ENCODE measurements at places on chromosomes 1 and 21.

GRCh38 chr21:23936224-23936623, 1671.1 kb downstream of the MRPL39 start:
- no peak for DNase-seq

DNA sequence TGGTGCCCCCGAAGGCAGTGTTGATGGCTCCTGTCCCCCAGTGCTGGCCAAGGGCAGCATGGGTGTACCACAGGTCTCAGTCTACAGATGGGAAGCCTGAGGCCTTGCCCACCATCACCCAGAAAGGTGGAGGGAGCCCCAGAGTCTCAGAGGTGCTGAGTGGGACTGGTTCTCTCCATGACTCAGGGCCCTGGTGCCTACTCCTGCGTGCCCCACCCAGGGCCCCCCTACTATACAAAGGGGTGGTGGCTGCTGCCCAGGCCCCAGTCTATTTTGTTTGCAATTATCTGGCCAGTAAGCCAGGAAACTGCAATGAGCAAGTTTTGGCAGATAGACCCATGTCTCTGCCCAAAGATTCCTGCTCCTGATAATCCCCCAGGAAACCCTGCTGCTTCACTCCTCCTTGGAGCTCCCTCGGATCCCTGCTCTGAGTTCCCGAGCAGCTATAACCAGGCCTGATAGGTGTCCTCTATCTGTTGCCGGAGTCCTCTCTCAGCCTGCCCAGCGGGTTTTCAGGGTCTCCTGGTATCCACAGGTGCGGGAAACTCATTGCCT, 41.7 kb downstream of the EDN2 start:
- DNase-seq: no peak

- DNase-seq: no peak
These were observed 1.3 kb downstream of the AHDC1 start for GRCh38 chr1:27602462-27603308.

DNA sequence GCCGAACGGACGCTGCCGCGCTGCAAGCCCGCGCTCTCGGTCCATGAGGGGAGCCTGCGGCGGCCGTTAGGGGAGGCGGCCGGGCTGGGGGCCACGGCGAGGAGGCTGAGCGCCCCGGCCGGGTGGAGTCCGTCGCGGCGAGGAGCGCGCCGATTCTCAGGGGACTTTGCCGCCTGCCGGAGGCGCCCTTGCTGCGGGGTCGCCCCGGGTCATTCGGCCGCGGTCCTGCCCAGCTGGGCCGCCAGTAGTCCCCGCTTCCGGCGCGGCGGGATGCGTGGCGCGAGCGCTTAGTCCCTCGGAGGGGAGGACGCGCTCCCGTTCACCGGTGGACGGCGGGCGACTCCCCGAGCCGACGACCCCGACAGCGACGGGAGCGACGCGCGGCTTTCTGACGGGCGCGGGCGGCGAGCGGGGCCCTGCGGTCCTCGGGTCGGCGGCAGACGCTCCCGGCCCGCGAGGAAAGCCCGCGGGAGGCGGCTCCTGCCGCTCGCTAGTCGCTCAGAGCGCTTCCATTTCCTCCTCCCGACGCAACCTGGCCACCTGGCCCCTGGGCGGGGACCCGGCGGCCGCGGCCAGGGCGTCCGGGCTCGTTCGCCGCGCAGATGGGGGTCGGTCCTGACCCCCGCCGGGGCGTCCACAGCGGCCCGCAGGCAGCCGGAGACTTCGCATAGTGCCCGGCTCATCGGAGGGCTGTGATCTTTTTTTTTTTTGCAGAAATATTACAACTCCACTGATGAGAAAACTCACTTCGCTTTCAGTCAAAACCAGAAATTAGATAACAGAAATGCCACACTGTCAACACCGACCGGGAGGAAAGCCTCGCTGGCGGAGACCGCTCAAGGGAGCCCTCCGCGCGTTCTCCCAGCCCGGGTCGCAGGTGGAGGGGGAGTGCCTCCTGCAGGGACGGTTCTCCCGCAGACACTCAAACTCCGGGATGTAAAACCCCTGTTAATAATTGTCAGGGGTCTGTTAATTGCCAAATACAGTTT, 641 bp upstream of the ZBTB21 start:
- DNase-seq: peak; percentile 18

GRCh38 chr1:55288245-55288644, 73.1 kb upstream of the USP24 start:
- no peak for DNase-seq

DNA sequence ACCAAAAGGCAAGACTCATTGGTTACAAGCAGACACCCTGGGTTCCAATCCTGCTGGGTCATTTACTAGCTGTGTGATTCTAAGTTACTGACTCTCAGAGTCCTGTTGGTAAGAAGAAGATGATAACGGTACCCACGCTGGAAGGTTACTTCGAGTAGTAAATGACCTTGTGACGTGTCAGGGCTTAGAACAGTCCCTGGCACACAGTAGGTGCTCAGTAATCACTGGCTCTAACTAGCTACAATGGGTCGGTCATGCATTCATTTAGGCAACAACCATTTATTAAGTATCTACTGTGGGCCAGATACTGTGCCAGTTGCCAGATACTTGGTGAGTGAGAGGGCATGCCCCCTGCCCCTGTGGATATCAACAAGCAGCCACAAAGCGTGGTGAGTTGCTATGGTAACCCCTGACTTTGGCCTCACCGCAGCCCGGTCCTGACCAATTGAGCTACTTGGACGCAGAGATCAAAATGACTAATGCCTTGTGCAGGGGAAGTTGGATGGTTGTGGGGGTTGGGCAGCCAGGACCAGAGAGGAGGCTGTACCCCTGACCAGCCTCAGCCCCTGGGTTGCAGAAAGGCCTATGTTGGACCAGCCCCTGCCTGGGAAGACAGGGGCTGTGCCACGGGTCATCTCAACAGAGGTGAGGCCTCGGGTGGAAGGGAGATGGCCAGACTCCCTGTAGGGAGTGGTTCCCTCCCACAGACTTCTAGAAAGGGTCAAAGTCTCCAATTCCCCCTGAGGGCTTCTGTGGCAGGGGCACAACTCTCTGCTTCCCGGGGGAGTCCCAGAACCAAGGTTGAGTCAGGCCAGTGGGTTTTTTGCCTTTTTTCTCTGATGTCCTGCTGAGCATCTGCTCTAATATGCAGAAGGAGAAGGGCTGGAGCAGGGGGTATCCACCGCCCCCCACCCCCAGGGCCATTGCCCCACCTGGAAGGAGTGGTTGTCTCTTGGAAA, 16.0 kb downstream of the DHRS3 start:
- no peak for DNase-seq

DNA sequence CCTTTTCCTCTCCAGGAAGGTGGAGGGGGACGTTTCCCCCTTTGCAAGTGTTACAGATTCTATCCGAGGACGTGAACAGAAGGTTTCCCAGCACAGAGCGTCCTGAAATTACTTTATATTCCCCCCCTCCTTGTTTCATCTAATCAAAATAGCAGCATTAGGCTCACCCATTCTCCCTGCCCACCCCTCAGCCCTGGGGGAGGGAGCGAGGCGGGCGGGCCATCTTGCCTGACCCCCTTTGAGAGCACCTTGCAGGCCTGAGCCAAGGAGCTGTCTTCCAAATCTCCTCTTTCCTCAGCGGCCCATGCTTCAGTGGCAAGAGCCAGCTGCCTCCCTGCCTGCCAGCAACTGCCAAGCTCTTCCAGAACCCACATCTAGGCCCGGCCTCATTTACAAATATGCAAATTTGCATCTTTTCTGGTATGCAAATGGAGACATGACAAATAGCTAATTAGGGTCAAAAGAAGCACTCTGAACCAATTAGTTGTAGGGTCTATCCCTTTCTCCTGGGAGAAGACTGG, 69.1 kb upstream of the POU3F1 start:
- no peak for DNase-seq

DNA sequence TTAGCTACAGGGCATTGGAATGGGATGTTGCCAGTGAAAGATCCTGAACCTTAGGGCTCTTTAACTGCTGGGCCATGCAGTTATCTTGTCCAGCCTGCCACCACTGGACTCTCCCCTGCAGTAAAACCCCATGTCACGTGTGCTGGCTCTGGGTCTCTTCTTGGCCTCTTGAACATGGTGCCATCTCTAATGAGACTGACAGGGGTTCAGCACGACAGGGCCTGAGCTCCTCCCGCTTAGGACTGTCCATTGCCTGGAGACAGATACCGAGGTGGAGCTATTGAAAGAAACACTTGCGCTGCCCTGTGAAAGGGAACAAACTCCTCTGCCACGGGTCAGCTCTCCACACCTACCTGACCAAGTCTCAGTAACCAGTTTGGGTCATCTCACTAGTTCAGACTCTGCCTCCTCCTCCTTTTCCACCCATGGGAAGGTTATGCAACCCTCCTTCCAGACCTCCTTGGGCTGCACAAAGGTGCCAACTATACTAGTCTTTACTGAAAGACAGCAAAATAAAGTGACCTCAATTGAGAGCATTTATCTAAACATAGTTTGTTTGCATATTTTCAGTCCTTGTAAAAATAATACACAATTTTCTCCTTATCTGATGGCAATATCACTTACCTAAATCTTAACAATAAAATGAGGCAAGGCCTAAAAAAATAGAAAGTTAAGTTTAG, 66.0 kb downstream of the GNG12 start:
- DNase-seq: no peak

DNA sequence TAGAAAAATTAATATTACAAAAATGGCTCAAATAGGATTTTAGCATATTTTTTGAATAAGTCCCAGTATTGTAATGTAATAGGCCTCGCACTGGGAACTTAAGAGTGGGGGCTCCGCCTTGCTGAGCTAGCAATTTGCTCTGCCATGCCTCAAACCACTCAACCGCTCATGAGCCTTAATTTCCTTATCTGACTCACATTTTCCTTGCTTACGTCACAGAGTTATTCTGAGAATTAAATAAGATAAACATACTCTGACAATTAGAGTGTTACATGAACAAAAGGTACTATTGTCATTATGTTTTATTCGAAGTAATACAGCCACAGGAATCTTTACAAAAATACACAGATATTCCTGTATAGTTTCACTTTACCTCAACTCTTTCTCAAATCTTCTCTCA, 108.1 kb downstream of the SLC44A5 start:
- DNase-seq: no peak

GRCh38 chr1:218787826-218788225, 385.9 kb upstream of the LYPLAL1 start:
- DNase-seq: no peak

- DNase-seq: no peak
These were observed 28.0 kb downstream of the FUBP1 start for GRCh38 chr1:77950873-77951272.

GRCh38 chr1:234976861-234977680, 151.6 kb downstream of the TOMM20 start:
- DNase-seq: no peak

GRCh38 chr1:5651964-5652821, 340.0 kb downstream of the NPHP4 start:
- DNase-seq: no peak

- peak; percentile 49 for DNase-seq
These were observed 37.3 kb downstream of the IFNAR1 start for GRCh38 chr21:33362044-33362555.

GRCh38 chr1:182971219-182971618, 18.3 kb upstream of the SHCBP1L start:
- DNase-seq: no peak

DNA sequence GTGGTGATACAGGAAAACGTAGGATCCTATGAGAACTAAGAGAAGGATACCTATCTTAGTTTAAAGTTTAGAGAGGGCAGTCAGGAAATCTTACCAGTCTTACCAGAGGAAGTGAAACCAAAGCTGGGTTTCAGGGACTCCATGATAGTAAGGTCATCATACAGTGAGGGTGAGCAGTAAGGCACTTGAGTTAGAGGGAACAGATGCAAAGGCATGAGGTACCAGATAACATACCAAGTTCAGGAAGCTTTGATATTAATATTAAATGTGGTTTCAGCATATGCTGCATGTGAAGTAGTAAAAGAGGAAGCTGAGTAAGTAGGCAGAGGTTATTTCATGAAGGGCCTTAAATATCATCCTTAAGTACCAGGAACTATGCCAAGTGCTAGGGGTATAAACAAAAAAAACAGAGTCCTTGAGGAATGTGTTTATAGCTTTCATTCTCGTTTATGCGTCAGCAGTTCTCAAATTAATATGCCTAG, 16.9 kb downstream of the ATG4C start:
- DNase-seq: no peak

DNA sequence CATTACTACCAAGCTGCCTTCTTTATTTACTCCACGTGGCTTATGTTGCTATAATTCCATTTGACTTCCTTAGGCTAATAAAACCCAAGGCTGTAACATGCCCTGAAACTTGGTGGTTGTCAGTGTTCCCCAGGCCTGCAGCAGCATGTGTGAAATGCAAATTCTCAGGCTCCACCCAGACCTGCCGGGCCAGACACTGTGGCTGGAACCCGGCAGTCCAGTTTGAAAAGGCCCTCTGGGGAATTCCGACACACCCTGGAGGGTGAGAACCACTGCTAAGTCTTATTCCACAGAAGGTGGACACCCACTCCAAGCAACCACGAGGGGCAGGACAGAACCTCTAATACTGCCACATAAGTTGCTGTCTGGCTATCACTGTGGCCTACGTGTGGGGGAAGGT, 41.4 kb downstream of the URB1 start:
- no peak for DNase-seq

GRCh38 chr1:155167166-155168104, 5.7 kb downstream of the KRTCAP2 start:
- peak; percentile 82 for DNase-seq

DNA sequence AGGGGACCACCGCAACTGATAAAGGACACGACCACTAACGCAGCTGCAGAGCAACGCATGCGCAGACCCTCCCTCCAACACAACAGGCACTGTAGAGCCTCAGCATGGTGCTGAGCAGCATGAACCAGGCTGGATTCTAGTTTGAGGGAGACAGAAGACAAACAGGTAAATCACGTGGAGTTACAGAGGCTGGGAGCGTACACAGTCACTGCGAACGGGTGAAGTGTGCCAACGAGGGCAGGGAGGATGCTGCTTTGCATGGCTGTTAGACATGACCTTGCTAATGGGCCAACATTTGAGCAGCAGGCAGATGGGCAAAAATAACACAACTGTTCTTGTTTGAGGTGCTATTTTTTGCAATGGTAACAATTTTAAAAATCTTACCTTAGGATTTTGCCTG, 55.2 kb upstream of the NADK start:
- DNase-seq: no peak

Measured in stimulated activated CD4-positive, alpha-beta T cell treated with anti-CD3 and anti-CD28 coated beads, Interleukin-1b, Interleukin-23, amount 100 ng/mL, for 4 hours (primary cell).